ENCODE measurements at places on chromosomes 1 and 21.

DNA sequence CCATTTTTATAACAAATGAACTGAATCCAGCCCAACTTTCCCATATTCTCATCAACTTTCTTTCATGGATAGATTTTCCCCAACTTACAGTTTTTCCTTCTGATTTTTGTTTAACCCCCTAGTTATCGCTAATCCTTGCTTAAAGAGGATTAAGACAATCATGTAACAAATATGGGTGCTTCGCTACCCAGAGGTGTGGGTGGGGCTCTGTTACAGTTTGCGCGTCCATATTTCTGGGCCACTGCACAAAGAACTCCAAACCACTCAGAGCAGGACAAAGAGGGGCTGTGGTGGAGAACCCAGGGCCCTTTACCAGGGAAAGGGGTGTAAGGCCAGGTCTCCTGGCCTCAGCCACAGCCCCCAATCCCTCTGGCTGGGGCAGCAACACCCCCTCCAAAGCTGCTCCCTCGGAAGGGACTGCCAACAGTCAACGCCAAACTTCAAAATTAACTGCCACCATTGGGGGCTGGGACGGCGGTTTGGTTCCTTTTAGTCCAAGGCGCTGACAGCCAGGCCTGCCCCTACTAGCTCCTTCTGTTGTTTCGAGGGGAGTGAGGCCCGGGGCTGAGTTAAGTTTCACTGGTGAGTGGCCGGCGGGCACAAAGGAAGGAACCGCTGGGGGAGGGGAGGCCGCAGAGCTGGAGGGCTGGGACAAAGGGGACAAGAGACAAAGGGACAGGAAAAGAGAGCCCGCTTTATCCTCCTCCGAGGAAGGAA lies 27.9 kb downstream of the SSBP3 start:
- DNase-seq: no peak

DNA sequence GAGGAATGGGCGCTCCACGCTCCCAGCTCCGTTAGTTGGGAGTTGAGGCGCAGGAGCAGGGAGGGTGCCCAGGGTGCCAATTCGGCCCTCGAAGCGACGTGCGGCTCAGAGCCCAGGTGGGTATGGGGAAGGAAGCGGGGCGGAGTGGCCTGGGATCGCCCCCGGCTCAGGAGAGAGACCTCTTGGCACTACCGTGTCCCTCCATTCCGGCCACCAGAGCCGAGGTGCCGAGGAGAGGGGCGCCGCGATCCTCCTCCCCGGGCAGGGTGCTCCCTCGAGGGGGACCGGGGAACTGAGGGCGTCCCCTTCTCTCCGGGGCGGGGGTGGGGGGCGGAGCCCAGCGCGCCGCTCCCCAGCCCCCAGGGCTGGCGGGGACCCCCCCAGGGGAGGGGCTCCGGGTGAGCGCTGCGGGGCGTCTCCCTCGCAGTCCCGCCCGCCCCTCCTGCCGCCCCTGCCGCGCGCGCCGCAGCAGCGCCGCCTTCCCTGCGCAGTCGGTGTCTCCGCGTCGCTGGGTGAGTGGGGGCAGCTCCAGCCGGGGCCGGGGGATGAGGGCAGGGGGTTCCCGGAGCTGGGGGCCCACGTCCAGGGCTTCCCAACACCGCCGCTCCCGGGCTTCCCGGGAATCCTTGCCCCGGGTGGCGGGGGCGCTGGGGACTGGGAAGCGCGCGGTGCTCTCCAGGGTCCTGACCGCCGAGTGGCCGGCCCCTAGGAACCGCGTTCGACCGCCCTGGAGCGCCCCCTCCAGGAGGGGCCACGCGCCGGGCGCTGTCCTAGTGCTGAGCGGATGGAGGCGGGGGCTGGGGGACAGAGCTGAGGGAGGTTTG lies at the start of gene HPCA:
HPCA (plus strand) TSS at position 488 of the 824 bp plus-strand sequence. CDS start 2,408 bp downstream, outside the sequence.
- DNase-seq: peak; percentile 46

DNA sequence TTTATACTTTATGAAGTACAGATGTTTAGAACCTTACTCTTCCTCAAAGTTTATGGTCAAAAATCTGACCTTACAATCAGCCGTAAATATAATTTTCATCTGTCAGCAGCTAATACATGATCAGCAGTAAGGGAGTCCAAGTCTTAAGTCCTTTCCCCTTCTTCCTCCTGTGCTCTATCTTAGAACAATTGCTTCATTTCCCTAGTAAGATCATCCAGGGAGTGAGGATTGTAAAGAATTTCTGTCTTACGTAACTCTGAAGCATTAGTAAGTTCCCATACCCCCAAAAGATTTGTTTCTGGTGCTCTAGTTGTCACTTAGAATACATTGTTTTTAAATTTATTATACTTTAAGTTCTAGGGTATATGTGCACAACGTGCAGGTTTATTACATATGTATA lies 2.1 kb downstream of the SETDB1 start:
- no peak for DNase-seq

DNA sequence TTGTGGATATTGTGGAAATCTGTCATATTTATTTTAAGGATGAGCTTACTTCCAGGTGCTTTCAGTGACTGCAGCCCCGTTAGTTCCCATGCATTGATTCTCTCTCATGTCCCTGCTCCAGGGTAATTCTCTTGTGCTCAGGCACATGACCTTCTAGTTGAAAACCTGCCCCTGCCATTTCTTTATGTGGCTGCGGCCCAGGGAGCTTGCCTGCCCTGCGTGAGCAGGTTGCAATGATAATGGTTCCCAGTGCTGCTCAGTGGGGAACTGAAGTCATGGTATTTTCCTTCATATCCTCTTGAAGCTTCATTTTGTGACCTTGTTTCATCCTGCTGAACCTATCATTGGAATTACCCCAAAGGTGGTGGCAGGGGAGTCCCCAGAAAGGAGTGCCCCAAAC lies 229.8 kb downstream of the DISC1 start:
- no peak for DNase-seq

DNA sequence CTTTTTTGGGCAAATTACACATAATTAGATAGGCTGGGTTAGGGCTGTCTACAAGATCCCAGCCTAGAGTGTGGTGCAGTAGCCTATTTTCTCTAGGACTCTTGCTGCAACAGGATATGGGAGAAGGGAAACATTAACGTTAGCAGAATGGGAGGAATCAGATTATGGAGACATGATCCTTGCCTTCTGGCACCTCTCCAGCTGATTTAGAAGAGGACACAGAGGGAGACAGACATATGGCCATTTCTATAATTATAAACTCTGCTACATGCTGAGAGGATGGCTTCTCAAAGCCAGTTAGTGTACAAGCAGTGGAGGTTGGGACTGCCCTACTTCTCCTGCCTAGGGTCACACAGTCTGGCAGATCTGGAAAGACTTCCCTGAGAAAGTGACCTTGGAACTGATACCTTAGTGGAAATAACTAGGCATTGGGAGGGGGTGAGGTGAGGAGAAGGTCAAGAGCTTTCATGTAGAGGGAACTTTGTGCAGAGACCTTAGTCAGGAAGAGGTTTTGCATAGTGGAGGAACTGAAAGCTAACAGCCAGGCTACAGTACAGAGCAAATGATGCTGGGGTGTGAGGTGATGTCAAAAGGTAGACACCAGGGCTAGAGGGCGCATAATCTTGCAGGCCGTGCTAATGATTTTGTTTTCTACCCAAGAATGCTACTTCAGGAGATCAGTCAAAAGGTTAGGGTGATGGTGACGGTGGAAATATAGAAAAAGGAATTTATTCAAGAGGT lies 1.2 kb upstream of the CD1D start:
- DNase-seq: no peak

DNA sequence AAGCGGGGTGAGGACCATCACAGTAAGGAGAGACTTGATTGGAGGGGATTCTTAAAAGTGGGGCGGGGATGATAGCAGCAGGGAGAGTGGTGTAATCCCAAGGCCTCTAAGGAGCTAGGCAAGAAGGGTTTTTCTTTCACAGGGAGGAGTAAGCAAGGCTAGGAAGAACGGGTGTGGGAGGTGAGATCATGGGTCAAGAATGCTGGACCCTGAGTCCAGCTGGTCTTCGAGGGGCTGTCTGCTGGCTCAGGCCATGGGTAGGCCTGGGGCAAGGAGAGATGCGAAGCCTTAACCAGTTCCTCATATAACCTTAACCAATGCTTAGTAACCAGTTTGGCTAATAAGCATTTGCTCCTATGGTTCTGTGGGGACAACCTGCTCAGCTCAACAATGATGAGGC lies 599.1 kb downstream of the NPHP4 start:
- DNase-seq: no peak

DNA sequence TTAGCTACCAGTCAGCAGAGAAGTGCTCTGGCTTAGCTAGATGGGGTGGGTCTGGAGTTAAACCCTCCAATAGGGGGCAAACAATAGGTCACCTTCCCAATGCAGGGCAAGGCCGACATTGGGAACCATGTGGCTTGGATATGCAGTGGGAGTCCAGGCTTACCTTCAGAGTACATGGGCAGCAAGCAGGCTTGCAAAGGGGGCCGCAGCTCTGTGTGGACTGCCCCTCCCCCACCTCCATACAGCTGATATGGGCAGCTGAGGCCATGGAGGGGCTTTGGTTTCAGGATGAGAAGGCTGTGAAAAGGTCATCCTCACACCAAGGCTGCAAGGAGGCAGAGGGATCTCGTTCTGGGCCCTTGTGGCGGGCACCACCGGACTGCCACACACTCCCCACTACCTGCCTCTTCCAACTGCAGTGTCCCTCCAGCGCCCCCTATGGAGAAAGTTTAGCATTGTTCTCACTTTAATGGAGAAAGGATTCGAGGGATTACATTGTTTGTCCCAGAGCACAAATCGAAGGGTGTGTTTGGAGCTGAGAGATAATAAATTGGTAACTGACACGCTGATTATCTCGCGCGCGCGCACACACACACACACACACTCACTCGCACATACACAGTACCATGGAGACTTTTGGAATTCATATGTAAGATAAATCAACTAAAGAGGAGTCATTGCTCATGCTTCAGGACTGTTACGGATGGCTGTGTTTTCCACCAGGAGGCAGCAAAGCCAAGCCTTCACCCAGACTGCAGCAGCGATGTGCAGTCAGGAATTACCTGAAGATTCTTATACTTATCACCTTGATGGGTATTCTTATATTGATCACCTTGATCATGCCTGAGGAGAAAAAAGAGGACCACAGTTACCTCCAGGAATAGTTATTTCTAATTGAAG lies 7.0 kb upstream of the SMCP start:
- DNase-seq: peak; percentile 12

All from endothelial cell of umbilical vein (primary cell).